ENCODE measurements at places on chromosomes 2 and 18.

- no peak for DNase-seq
Measured at GRCh38 chr18:75003764-75004690, 204.9 kb downstream of the PTGR3 start.

DNA sequence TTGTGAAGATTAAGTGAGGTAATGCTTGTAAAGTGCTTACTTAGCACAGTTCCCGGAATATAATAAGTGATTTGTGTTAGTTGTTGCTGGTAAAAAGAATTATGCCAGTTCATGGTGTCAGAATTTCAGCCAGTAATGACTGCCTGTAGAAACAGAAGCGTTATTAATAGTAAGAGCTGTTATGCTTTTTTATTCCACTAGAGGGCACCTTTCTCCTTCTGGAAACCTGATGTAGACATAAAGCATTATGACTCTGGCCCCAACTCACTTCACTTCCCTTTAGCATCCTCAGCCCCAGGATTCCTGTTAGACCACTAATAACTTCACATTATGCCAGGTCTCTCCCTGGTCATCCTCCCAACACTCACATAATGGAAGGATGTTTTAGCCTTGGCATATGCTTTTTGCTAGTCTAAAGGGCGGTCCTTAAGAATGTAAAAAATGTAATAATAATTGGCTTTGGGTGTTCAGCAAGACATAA is 34.9 kb downstream of the C18orf54 start:
- peak; percentile 69 for DNase-seq

GRCh38 chr18:70384181-70384790 is 95.4 kb downstream of the SOCS6 start:
- no peak for DNase-seq

GRCh38 chr2:201369775-201370174 is 12.6 kb upstream of the FLACC1 start:
- DNase-seq, result no peak

- no peak for DNase-seq
Measured at GRCh38 chr18:46693996-46694395, 37.0 kb upstream of the LOXHD1 start.

GRCh38 chr2:86443631-86444350 is 2.6 kb downstream of the KDM3A start:
- no peak for DNase-seq

- no peak for DNase-seq
Measured at GRCh38 chr2:217182926-217183325, 323.1 kb upstream of the TNP1 start.

GRCh38 chr2:79612999-79613398 is 100.1 kb downstream of the CTNNA2 start:
- no peak for DNase-seq

GRCh38 chr2:125850541-125850940 is 805.4 kb upstream of the GYPC start:
- DNase-seq, result no peak

- no peak for DNase-seq
Measured at GRCh38 chr18:58247363-58247834, 203.4 kb downstream of the NEDD4L start.

GRCh38 chr2:10546975-10547391 is 98.9 kb upstream of the ODC1 start:
- no peak for DNase-seq

GRCh38 chr2:204706939-204707338 is 161.7 kb downstream of the PARD3B start:
- DNase-seq, result no peak

DNA sequence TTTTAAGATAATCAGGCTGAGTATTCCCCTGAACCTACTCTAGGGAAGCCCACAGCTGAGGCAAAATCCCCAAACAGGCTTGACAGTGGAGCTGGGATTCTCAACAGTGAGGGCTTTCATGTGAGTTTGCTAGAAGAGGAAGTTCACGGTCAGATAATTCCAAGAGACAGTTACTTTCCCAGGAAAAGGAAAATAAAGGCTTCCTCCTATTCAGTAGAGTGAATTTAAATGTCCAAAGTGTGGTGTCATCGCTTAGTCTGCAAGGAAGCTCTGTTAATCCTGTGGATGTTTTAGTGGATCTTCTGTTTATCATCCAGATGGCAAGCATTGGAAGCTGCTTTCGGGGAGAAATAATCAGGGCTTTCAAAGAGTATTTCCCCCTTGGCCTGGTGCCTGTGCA is 119.8 kb downstream of the RPIA start:
- no peak for DNase-seq

DNA sequence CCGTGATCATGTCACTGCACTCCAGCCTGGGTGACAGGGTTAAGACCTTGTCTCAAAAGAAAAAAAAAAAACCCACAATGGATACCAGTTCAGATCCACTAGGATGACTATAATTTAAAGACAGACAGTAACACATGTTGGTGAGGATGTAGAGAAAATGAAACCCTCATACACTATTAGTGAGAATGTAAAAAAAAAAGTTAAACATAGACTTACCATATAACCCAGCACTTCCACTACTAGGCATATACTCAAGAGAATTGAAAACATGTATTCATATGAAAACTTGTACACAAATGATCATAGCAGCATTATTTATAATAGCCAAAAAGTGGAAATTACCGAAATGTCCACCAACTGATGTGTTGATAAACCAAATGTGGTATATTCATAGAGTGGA is 48.7 kb downstream of the KIF3C start:
- DNase-seq, result no peak

GRCh38 chr2:65227020-65227455 is 593 bp upstream of the ACTR2 start:
- DNase-seq, result peak; percentile 58

- DNase-seq, result peak; percentile 22
Measured at GRCh38 chr2:218369330-218369729, 12.7 kb downstream of the CATIP start.

GRCh38 chr2:225486236-225486635 is 86.7 kb downstream of the NYAP2 start:
- no peak for DNase-seq

GRCh38 chr18:53610957-53611356 is 613.5 kb downstream of the MBD2 start:
- no peak for DNase-seq

- DNase-seq, result no peak
Measured at GRCh38 chr2:155651851-155652250, 680.7 kb downstream of the NR4A2 start.

- no peak for DNase-seq
Measured at GRCh38 chr2:225466891-225467604, 67.5 kb downstream of the NYAP2 start.

- DNase-seq, result no peak
Measured at GRCh38 chr18:6363216-6363615, 51.5 kb downstream of the L3MBTL4 start.

- DNase-seq, result no peak
Measured at GRCh38 chr2:127592761-127593227, 53.2 kb upstream of the GPR17 start.

- no peak for DNase-seq
Measured at GRCh38 chr2:46470114-46470628, 9.2 kb upstream of the TMEM247 start.

GRCh38 chr2:81276595-81276994 is 972.0 kb upstream of the LRRTM1 start:
- no peak for DNase-seq

- DNase-seq, result no peak
Measured at GRCh38 chr2:237742191-237742590, 56.4 kb upstream of the RBM44 start.

GRCh38 chr2:160375037-160375436 is 118.6 kb downstream of the RBMS1 start:
- no peak for DNase-seq

DNA sequence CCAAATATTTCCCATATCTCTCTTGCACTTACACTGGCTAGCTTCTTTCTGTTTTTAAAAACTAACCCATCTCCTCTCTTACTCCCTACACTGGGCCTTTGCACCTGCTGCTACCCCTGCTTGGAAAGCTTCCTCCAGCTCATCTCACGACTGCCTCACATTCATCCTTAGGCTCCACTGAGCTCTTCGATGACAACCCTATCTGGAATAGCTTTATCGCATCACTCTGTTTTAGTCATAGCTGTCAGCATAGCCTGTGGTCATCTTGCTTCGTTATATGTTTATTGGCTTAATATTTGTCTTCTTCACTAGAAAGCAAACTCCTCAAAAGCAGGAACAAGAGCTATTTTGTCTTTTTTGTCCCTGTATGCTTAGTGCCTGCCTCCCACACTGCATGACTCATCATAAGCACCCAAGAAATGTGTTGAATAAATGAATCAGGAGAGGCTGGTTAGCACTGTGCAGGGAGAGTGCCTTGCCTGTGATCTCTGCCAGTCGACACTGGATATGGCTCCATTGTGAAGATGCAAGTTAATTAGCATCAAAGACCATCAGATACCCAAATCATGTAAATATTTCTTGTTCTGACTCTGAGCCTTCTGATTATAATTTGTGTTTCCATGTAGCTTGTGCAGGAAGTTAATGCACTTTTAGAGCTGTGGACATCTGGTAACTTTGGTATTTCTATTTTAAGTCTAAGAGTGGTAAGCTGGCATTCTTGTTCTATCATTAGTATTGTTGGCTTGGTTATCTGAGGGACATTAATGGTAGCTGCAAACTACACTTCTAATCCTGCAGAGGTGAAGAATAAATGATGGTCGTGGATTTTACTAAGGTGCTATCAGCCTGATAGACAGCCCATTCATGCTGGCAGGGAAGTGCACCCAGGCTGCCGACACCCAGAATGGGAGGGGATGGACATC is 10.3 kb upstream of the DYTN start:
- no peak for DNase-seq

- DNase-seq, result no peak
Measured at GRCh38 chr18:37741032-37741623, 175.5 kb upstream of the CELF4 start.

DNA sequence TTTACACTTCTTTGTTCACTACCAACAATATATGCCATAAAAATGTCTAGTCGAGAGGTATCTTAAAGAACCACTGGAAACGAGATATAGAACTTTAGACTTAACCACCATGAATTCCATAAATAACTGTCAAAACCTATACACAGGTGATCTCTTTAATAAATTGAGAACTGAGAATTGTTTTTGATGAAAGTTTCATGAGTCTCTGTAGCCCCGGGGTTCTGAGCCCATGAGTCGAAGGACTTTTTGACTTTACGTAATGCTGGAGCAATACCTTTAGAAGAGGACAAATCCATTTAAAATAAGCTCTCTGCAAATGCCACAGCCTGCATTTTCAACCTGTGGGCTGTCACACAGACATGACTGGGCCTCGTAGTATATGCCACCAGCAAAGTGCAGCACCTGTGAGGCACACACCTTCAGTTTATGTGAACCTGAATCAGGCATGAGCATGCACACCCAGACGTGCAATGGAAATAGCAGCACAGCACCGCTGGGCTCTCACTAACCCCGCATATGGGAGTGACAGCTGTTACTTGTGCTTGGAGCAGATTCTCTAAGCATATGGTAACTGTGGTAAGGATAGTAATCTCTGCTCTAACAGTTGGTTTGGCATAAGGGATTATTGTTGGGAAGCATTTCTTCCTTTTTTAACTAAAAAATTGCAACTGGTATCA is 383.2 kb downstream of the SOCS6 start:
- DNase-seq, result peak; percentile 10

DNA sequence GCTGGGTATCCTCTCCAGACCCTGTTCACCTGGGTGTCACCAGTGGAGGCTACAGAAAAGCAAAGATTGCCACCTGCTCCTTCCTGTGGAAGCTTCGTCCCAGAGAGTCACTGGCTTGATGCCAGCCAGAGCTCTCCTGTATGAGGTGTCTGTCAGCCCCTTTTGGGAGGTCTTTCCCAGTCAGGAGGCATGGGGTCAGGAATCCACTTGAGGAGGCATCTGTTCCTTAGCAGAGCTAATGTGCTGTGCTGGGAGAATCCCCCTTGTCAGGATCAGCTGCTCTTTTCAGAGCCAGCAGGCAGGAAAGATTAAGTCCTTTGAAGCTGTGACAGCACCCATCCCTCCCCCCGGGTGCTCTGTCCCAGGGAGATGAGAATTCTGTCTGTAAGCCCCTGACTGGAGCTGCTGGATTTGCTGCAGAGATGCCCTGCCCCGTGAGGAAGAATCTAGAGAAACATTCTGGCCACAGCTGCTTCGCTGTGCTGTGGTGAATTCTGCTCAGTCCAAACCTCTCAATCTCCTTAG is 121.8 kb downstream of the GPR39 start:
- no peak for DNase-seq

DNA sequence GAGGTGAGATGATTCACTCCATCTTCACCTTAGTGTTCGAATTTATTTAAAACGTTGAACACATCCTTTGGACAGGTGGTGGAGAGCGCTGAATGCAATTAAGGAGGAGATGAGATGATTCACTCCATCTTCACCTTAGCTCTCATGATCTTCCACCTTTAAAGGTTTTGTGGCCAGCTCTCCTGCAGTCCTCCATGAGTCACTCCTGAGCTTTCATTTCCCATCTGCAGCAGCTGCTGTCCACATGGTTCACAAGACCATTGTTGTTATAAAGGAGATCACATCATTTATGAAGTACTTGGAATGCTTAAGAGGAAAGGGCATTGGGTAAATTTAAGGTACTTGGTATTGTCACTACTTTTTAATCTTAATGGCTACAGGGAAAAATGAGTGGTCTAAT is 298.5 kb downstream of the PAX3 start:
- no peak for DNase-seq

GRCh38 chr2:59888015-59888414 is 665.4 kb downstream of the BCL11A start:
- DNase-seq, result peak; percentile 85

DNA sequence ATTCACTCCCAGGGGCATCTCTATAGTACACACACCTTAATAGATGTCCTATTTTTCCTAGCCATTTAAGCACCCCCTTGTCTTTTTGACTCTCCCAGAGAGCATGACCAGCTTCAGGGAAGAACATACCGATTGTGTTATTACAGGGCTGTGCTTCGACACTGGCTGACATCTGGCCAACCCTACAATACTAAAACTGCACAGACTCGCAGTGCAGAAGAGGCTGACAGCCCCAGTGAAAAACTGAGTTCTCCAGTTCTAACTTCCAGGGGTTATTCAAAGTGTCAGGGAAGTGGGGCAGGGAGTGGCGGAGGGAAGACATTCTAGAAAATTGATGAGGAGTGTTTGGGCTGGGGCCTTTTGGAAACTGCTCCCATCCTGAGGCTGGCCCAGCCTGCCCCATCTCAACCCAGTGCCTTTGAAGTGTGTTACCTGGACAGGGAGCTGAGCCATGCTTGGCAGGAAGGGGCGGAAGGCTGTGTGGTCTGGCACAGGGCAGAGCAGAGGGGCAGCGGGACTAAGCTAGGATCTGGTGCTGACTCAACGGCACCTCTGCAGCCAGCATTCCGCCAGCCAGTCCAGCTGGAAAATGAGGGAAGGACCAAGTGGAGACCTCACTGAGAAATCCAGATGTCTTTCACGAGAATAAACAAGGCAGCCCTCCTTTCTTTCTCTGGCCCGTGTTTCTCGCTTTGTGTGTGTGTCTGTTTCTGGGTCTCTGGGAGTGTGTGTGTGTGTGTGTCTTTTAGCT is 15.4 kb upstream of the IGFBP5 start:
- no peak for DNase-seq

DNA sequence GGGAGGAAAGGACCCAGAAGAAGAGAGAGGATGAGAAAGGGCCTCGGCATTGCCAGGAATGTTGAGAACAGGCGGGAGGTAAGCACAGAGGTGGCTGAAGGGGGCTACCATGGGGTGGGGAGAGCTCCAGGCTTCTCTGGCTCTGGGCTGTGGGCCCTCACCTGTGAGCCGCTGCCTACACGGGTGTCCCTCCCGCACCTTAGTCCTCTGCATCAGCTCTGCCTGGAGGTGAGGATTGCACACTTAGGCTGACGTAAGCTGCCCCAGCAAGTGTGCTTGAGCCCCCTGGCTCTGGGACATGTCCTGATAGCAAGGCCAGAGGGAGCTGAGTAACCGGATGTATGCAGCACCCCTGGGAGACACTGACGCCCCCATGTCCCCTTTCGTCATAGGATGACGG is 33.9 kb downstream of the TMEM18 start:
- DNase-seq, result no peak

GRCh38 chr2:195961873-195962272 is 106.8 kb downstream of the DNAH7 start:
- no peak for DNase-seq
